Stimulated activated CD4-positive, alpha-beta T cell treated with anti-CD3 and anti-CD28 coated beads, Interleukin-4, amount 100 ng/mL, for 48 hours (primary cell): ENCODE measurements at places on chromosomes 3 and 15.

DNA sequence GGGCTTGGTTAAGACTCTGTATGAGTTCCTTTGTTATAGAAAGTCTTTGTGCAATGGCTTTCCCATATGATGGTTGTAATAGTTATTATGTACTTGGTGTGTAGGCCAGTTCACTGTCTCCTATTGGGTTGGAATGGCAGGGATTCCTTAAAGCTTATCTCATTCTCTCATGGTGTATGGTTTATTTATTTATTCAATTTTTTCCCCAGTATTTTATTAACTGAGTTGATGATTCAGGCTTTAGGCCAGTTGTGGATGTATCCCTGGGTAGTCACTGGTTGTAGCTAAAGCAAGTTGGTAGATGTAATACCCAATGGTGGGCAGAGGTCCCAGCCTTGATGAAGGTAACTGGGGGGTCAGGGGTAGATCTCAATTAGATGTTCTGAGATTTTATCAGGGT, 349.4 kb downstream of the DOCK3 start:
- no peak for DNase-seq

DNA sequence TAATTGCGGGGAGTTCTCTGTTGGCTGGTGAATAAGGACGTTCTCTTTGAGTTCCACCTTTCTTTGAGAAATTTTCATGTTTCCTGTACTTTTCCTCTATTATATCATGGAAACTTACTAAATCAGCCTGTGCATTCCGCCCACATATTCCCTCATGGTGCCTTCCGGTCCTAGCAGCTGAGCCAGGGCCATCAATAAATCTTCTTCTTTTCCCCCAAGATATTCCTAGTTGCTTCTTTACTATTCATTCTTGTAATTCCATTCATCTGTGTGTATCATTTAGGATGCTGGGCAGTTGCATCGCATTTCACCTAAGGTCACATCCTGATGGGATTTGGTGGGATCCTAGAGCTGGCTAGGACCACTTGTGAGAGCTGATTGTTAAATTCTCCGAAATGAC, 139.2 kb downstream of the RBMS3 start:
- DNase-seq: no peak

DNA sequence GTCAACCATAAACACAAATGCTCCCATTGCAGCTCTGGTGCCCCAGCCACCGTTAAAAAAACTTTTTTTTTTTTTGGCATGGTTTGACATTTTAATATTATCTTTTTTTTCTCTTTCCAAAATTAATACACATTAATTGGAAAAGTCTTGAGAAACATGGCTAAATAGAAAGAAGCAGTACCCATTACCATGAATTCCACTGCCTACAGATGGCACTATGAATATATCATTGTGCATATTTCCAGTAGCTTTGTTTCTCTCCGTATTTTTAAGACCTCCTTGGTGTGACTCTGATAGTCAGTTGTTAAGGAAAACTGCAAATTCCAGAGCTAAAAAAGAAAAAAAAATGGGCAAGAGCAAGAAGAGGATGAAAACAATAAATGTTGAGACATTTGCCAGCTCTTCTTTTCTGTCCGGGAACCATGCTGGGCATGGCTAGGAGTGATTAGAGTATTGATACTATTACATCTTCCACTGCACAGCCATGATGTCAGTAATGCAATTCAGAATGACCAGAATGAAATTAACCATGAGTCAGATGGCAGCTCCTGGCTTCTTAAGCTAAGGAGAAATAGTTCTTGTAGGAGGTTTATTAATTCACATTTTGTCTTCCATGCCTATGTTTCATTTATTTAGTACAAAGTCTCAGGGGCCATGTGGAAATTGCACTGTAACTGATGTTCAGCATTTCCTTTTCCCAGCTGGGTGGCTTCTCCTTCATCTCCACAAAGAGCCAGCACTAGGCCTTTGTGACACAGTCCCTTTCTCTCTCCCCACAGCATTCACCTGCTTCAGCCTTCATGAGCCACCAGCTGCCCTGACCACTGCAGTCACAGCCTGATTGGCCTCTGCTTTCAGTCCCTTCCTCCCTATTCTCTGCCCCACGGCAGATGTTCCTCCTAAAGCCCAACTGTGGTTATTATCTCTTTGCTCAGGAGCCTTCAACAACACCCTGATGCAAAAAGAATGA, 31.8 kb downstream of the SLC7A14 start:
- no peak for DNase-seq

GRCh38 chr3:183156266-183156665, 6.3 kb downstream of the LAMP3 start:
- no peak for DNase-seq

DNA sequence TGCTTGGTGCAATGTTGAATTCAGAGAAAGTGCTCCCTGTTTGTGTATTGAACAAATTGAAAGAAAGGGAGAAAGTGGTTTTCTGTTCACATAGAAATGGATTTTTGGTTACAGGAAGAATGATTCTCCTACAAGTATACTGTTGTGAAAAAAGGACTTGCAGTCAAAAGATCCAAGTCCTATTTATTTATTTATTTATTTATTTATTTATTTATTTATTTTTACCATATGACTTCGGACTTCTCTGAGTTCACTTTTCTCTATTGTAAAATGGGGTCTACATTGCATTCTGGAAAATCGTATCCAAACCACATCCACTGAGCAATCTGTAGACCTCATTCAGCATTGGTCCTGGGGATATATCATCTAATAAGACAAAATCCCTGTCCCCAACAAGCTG, 46.1 kb downstream of the STARD5 start:
- no peak for DNase-seq

DNA sequence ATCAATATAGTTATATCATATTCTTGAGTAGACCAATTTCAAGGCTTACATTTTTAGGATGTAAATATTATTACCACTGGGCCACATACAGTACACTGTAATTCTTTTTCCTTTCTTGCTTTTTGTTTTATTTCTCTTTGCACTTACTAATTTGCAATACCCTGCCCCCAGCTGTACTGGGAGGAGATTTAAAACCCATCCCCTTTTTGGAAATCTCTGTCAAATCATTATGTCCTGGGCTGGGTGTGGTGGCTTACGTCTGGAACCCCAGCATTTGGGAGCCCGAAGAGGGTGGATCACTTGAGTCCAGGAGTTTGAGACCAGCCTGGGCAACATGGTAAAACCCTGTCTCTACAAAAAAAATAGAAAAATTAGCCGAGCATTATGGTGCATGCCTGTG, 16.2 kb downstream of the ZBTB11 start:
- DNase-seq: no peak

GRCh38 chr15:38351466-38351865, 98.8 kb downstream of the SPRED1 start:
- DNase-seq: no peak

- no peak for DNase-seq
Observed at GRCh38 chr15:83356501-83357399, 72.3 kb upstream of the BNC1 start.

- DNase-seq: no peak
Observed at GRCh38 chr3:195203606-195204005, 67.4 kb downstream of the XXYLT1 start.

DNA sequence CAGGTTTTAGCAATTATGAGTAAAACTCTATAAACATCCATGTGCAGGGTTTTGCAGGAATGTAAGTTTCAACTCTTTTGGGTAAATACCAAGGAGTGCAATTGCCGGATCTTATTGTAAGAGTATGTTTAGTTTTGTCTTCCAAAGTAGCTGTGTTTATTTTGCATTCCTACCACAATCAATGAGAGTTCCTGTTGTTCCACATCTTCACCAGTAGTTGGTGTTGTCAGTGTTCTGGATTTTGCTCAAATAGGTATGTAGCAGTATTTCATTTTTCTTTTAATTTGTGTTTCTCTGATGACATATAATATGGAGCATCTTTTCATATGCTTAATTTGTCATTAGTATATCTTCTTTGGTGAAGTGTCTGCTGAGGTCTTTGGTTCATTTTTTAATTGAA, 185.1 kb upstream of the GALNT15 start:
- no peak for DNase-seq

DNA sequence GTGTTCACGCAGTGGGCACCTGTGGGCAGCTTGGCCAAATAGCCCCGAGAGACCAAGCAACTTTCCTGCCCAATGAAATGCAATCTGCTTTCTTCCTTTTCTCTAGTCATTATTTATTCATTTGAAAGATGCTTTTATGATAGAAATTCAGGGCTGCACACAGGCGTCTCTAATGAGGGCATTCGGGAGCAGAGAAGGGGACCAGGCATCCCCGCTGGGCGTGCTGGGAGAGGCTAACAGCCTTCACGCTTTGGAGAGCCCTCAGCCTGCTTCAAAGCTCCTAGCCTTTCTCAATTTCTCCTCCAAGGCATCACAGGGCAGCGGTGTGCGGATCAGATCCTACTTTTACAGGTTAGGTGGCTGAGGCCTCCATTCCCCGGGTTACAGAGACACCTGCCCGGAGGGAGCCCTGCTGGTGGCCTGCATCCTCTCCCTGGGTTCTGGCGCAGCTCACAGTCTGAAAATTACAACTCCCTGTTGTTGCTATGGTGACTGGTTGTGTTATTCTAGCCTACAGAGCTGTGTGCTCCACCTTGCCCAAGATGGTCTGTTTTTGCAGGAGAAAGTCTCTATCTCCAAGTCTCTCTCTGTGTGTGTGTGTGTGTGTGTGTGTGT, 21.8 kb upstream of the KLF13 start:
- DNase-seq: no peak

- DNase-seq: no peak
Observed at GRCh38 chr15:29690765-29691475, 131.3 kb downstream of the TJP1 start.

- no peak for DNase-seq
Observed at GRCh38 chr3:62990704-62991413, 115.6 kb upstream of the CADPS start.

GRCh38 chr3:153855772-153856171, 265.4 kb upstream of the ARHGEF26 start:
- no peak for DNase-seq

- no peak for DNase-seq
Observed at GRCh38 chr3:186594591-186595113, 18.2 kb upstream of the AHSG start.

GRCh38 chr3:15348246-15348645, 15.9 kb upstream of the SH3BP5 start:
- DNase-seq: no peak

GRCh38 chr3:138946663-138947494, at the start of the genes FOXL2 and FOXL2NB:
Gene FOXL2, minus strand, starts transcription at chr3:138947137. Its CDS starts 415 bp downstream, at chr3:138946722.
Gene FOXL2NB, plus strand, starts transcription at chr3:138947217. Its CDS starts 148 bp downstream, at chr3:138947365.
- DNase-seq: no peak

- no peak for DNase-seq
Observed at GRCh38 chr3:166706094-166706493, 674.0 kb downstream of the ZBBX start.

DNA sequence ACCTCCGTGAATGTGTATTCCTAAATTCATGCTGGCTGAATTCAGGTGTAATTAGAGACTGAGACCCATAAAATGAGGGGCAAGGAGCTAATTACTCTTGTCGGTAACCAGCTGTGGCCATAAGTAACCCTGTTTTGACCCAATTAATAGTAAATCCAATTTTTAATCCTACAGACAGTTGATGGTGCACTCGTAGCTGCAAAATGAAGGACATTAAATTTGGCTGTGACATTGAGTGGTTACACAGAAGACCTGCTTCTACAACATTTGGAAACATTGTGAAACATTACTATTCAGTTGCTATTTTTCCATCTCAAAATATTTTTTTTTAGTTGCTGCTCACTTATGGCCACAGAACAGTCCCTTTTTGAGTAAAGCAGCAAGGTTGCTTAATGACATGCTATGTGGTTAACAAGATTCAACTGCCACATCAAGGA, 33.0 kb downstream of the MBNL1 start:
- no peak for DNase-seq
